ENCODE measurements at places on chromosomes 2 and 18.

- DNase-seq = no peak
Measured at GRCh38 chr18:35141567-35142274, 99.1 kb upstream of the ZNF397 start.

GRCh38 chr2:159169187-159169586 lies 117.3 kb downstream of the WDSUB1 start:
- no peak for DNase-seq

DNA sequence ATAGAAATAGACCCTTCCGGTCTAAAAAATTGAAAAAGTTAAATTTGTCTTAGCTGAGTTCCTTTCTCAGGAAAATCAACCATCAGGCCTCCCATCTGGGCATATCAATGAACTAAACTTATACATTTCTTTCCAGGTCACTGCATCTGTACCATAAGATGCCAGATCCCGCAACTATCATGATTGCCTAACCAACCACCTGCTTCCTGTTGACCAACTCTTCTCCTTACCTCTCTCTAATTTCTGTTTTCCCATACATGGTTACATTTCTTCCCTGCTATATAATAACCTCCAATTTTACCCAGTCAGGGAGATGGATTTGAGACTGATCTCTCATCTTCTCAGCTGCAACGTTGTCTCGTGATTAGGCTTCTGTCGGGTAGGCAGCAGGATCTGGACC lies 228.7 kb downstream of the FSIP2 start:
- DNase-seq = no peak

DNA sequence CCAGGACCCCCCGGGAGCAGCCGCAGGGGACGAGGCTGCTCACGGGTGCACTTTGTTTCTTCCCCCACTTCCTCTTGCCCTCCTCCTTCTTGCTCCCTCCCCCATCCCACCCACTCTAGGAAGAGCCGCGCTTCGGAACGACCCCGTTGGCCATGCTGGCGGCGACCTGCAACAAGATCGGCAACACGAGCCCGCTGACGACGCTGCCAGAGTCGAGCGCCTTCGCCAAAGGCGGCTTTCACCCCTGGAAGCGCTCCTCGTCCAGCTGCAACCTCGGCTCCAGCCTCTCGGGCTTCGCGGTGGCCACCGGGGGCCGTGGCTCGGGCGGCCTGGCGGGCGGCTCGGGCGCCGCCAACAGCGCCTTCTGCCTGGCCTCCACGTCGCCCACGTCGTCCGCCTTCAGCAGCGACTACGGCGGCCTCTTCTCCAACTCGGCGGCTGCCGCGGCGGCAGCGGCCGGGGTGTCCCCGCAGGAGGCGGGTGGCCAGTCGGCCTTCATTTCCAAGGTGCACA lies 1.3 kb downstream of the SP9 start:
- DNase-seq = no peak

DNA sequence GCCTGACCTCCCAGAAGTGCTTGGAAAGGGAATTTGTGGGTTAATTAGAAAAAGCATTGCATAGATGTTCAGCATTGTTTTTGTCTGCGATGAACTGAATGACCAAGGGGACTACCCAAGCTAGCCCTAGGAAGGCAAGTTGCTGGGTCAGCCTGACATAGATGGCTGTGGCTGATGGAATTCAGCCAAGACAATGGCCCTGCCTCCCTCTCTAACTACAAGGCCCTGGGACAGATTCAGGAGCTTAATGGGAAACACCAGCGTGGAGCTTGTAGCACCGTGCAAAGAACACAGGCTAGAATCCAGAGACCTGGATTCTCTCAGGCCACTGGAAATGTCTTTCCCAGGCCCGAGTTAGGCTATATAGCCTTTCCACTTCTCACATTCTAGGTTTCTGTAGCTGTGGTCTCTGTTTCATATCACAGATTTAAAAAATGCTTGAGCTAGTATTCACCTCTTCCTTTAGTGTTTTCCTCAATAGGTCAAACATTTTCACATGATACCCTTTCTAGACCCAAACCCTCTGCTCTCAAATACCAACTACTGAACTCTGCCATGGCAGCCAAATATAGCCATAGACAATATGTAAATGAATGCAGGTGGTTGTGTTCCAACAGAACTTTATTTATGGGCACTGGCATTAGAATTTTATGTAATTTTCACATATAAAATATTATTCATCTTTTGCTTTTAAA lies 294.3 kb upstream of the MEX3C start:
- no peak for DNase-seq

DNA sequence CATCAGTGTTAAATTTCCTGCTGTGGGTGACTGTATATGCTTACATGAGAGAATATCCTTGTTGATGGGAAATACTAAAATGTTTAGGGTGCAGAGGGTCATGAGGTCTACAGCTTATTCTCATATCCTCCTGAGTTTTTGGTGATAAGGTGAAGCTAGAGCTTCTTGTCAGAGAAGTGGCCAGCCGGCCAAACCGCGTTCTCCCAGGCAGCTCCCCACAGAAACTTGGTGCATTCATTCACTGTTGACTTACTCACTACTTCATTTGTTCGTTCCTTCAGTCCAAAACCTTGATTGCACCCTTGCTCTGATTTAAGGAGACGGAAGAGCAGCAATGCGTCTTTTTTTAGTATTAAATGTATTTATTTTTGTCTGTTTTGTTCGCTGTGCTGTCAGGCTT lies 8.7 kb downstream of the SNED1 start:
- no peak for DNase-seq

DNA sequence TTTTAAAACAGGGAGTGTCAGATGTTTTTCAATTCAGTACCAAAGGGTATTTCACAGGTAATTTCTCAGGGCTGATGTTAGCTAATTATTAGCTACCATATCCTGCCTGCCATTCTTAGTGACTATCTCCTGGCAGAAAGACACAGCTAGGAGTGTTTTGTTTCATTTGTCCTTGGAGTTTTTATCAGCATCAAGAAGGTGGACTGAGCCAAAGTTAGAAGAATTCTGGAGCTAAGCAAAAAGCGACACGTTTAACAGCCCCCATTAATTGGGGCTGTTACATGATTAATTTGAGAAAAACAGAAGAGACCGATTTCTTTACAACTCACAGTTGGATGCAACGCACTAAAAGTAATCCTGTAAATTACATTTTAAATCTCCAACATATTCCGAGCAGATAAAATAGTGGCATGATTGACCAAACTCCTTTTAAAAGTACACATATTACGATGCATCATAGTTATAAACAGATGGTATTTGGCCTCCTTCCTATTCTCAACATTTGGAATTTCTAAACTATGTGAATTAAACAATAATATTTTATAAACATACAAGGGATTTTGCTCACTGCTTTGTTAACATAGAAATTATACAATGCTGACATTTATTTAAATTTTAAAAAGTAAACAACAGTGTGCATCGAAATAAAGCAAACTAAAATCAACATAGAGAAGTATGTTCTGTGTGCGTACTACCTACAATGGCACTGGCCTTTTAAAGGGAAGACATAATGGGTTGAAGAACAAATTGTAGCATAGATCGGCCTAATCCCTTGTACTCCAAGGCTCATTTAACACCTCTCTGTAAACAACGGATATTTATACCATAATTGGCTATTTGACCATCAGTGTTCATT lies 585.1 kb downstream of the ZEB2 start:
- DNase-seq = no peak

- no peak for DNase-seq
Measured at GRCh38 chr2:189488008-189488310, 46.7 kb downstream of the WDR75 start.

DNA sequence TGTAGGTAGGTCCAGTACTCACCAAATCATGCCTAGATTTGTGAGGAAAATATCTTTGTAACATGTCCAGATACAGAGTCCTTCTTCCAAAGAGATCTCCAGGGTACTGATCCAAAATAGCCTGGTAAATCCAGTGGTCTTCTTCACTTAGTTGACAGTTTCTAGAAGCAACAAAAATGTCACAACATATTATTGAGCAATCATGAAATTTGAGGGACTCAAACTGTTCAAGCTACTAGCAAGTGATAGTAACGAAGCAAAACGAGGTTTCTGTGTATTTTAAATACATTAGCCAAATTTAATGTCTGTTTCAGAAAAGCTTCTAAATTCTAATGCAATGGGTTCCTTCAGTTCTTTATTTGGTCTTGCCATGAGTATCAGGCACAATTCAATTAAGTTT lies 142.8 kb downstream of the CCDC148 start:
- DNase-seq = no peak

DNA sequence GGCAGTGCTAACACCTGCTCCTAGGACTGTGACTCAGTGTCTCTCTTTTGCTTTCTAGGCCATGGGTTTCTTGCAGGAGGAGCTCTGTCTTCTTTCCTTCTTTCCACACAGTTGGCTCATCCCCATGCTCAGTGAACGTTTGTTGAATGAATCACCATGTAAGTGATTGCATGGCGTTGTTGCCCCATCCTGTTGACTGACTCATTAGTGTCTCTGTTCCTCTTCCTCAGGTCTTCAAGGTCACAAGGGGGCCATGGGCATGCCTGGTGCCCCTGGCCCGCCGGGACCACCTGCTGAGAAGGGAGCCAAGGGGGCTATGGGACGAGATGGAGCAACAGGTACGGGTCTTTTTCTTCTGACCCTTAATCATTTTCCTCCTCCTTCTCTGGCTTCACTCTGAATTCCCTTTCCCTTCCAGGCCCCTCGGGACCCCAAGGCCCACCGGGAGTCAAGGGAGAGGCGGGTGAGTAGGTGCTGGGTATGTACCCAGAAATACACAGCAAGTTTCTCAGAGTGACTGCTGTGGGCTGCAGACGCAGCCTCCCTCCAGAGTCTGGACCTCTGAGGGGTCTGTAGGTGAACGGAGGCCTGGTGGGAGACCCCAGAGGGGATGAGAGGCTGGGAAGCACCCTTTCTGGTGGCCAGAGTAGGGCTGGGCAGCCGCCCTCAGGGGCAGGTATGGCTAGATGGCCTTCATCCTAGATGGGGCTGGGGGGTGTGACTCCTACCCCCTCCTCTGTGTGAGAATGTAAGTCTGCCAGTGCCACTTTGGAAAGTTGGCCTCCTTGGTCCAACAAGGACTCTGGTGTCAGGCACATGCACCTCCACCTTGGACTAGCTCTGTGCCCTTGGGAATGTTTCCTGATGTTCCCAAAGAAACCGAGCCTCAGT lies 32.4 kb downstream of the MARCO start:
- no peak for DNase-seq

- no peak for DNase-seq
Measured at GRCh38 chr2:191280834-191281756, 35.9 kb downstream of the MYO1B start.

DNA sequence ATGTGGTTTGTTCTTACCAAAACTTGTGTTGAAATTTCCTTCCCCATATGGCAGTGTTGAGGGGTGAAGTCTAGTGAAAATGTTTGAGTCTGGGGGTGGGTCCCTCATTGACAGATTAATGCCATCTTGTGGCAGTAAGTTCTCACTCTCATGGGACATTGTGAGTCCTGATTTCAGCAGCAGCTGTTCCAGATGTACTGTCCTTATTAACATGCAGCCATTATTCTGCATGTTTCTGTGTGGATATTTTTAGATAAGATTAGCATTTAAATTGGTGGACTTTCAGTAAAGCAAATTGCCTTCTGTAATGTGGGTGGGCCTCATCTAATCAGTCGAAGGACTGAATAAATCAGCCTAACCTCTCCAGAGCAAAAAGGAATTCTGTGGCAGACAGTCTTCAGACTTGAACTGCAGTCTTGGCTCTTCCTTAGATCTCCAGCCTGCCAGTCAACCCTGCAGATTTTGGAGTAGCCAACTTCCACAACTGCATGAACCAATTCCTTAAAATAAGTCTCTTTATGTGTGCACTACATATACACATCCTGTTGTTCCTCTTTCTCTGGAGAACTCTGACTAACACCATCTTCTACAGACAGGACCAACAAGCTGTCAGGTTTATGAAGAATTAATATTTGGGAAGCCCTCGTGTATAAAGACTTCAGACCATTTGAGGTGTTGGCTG lies 138.7 kb upstream of the ZNF516 start:
- DNase-seq = no peak

DNA sequence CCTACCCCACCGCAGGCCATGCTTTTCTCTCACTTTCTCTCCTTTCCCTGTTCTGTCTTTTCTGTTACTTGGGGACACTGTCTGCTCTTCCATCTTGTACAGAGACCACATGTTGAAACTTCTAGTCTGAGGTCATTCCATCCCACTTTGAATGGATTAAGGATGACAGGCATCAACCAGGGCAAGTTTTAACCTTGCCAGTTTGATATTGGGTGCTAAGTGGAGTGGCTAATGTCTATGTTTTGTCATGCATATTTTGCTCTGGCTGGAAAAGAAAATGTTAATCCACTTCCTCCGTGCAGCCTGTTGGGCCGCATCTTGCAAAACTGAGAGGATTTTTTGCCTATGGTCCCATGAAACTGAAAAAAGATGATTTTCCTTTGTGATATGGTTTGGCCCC lies 205.5 kb upstream of the SESTD1 start:
- no peak for DNase-seq

DNA sequence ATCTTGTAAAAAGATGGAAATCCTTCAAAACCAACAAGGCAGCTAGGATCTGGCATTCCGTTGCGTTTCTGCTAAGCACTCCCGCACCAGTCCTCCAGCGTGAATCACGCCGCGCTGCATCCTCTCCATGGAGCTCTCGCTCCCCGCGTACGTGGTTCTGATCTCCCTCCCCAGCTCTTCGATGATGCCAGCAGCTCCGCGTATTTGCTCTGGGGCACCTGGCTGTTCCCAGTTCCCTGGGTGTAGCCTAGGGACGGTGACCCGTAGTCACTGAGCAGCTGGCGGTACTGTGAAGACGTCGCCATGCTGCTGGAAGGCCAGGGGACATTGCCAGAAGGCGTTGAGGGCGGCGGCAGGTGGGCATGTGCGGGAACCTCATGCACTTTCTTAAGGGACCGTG lies 407.5 kb downstream of the RNF144A start:
- DNase-seq = no peak

GRCh38 chr2:53998834-53999233 lies 28.0 kb upstream of the PSME4 start:
- DNase-seq = no peak

GRCh38 chr2:60634438-60634837 lies 81.0 kb upstream of the BCL11A start:
- no peak for DNase-seq

GRCh38 chr2:6254441-6254840 lies 562.3 kb downstream of the SOX11 start:
- DNase-seq = no peak

DNA sequence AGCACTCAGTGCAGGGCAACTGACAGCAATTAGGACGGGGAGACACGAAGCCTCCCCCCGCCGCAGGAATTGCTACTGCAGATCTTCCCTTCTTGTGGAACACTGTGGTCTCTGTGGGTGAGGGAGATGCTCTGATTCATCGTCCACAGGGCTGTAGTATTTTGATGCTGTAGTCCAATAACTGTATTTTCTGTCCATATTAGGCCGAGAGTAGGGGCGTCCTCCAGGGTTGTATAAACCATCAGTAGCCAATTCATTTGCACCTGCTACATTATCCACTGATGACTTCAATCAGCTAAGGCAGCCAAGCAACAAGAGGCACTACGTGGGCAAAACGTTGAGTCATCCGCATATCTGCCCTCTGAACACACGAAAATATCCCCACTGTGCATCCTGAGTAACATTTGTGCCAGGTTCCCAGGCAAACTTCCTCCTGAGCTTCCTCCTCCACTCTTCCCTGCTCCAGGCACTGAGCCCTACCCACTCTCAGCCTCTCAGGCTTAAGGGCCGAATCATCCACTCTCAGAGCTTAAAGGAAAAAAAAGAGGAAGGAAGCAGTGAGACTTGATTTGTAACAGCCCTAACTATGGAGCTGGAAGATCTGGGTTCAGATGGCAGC lies 62.1 kb downstream of the LBH start:
- peak; percentile 71 for DNase-seq
